Dermis microvascular lymphatic vessel endothelial cell (primary cell): ENCODE measurements at places on chromosomes 5 and 9.

DNA sequence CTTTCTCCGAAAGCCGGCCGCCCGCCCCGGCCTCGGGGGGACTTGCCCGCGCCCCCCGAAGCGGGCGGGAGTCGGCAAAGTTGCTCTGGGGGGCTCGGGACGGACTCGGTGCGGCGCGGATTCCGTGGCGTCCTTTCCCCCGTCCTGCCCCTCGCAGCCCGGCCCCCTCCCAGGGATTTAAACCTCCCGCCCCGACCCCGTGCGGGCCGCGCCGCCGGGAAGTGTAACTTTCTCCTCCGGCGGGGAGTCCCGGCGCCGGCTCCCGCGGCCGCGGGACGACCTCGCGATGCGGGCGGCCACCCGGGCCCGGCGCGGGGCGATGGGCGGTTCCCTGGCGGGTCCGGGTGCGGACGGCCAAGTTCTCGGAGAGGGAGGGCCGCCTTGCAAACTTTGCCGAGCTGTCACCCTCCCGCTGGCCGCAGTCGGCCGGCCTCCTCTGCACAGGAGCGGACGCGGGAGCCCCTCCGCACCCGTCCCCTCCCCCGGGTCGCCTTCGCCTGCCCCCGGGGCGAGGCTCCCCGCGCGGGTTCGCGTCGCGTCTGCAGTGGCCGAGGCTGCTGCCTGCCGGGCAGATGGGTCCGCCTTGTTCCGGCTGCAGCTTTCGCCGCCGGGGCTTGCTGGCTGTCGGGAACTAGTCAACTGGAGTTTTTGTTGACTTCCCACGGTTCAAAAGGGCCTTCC lies 732 bp downstream of the PBX3 start:
- no peak for DNase-seq

GRCh38 chr5:154771383-154771901 lies 16.3 kb downstream of the LARP1 start:
- DNase-seq = peak; percentile 46

GRCh38 chr5:138568061-138568824 lies 7.0 kb downstream of the HSPA9 start:
- DNase-seq = no peak

GRCh38 chr9:113274474-113275156 lies 757 bp downstream of the CDC26 start:
- peak; percentile 76 for DNase-seq

DNA sequence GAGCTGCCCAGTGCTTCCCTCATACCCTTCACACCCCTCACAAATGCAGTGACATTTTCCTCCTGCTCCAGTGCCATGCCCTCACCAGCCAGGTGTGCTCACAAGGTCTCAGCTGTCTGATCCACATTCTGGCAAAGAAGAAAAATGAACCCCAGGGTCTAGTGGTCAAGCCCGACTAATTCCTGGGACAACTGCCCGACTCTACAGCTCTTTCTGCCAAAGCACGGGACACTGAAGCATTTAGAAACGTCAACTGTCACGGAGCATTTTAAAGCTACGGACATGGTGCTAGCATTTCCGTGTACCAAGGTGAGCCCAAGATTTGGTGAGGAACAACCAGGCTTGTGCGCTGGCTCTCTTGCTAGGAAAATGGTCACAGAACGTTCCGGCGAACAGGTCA lies 56.8 kb upstream of the PHYKPL start:
- DNase-seq = no peak

- DNase-seq = no peak
Observed at GRCh38 chr5:148458036-148458888, 74.5 kb downstream of the FBXO38 start.

DNA sequence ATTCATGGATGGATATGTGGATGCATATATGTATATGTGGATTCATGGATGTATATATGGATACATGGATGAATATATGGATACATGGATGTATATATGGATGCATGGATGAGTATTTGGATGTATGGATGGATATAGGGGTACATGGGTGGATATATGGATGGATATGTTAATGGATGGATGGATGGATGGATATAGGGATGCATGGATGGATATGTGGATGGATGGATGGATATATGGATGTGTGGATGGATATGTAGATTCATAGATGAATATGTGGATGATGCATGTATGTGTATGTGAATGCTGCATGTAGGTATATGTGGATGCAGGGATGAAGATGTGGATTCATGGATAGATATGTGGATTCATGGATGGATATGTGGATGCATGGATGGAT lies 53.4 kb upstream of the SYNPO start:
- DNase-seq = no peak

DNA sequence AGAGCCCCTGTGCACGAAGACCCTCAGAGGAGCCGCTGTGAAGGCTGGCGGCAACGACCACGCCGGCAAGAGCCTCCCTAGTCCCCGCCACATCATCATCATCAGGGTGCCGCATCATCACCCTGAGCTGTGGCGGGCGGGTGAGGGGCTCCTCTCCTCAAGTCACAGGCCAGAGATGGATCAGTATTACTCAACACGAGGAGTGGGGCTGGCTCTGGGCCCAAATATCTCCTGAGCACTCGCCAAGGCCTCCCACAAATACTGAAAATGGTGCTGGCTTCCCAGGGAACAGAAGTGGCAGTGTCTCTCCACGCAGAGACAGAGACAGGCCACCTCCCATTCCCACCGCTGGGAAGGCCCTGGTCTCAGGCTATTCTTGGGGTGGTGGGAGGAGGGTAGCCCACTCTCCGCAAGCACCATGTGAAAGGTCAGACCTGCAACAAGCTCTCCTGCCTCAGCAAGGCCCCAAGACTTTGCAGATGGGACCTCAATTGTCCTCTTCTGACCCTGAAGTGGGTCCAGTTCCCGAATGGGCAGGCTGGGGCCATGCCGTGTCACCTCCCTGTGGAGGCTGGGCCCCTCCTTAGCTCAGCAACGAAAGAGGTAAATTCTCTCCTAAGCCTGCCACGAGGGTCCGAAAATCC lies 39.3 kb upstream of the ZNF354A start:
- DNase-seq = no peak

- no peak for DNase-seq
Observed at GRCh38 chr5:158611581-158611980, 488.1 kb downstream of the EBF1 start.
